ENCODE measurements at places on chromosomes 6 and 20.
A peak's percentile ranks its signal among the peaks of the same experiment; 100 is the strongest.

DNA sequence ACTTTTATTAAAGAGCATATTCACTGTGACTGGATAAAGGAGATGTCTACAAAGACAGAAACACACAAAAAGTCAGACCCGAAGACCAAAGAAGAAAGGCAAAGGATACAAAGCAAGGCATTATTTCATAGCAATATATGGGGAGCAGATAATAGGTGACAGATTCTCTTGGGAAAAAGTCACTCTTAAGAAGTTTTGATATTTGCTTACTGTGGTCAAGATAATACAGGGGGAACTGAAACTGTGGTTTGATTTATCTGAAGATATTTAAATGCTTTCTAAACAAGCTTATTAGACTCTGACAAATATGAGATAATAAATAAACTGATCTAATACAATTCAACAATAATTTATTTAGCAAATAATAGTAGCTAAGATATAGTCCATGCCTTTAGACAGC, 14.7 kb downstream of the CYP39A1 start:
- no peak for DNase-seq

GRCh38 chr6:110944681-110945151, 13.8 kb upstream of the GTF3C6 start:
- DNase-seq: peak; percentile 59

- DNase-seq: no peak
These were observed 52.9 kb upstream of the SLC22A16 start for GRCh38 chr6:110529355-110529754.

DNA sequence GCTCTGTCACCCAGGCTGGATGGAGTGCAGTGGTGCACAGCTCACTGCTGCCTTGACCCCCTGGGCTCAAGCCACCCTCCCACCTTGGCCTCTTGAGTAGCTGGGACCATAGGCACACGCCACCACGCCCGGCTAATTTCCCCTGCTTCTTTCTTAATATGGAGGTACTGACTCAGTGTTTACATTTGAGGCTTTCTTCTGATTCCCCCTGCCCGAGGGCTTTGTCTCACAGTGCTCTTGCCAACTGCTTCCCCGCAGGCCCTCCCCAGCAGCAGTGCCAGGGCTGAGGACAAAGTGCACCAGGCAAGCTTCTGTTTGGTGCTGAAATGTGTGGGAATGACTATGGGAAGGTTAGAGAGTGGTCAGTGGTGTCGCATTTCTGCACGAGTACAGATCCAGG, 34.8 kb downstream of the NR2E1 start:
- no peak for DNase-seq

- no peak for DNase-seq
These were observed 68.8 kb downstream of the UTRN start for GRCh38 chr6:144353871-144354314.

DNA sequence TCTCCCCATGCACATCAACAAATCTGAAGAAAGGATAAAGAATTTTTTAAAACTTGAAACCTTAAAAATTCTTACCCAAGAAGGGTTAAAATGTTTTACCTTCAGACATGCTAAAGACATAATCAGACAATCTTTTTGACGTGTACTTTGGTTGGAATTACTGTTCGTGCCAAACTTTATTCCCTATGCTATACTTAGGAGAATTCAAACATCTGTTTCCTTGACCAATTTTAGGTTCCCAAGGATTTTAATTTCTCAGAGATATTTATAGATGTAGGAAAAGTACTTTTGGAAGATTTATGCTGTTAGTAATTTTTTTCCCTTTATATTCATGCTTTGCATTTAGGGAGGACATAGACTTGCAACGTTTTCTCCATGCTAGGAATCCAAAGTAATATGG, 108.4 kb downstream of the AFG1L start:
- no peak for DNase-seq

DNA sequence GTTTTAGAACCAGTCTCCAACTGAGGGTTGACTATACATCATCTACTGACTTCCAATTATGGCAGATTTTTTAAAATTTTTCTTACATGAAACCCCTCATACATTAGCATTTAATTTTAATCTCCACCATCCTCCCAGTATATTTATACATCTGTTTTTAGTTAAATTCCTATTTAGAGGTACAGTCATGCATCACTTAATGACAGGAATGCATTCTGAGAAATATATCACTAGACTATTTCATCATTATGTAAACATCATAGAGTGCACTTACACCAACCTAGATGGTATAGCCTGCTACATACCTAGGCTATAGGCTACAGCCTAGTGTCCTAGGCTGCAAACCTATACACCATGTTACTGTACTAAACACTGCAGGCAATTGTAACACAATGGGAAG, 316.7 kb upstream of the MARCKS start:
- DNase-seq: no peak

DNA sequence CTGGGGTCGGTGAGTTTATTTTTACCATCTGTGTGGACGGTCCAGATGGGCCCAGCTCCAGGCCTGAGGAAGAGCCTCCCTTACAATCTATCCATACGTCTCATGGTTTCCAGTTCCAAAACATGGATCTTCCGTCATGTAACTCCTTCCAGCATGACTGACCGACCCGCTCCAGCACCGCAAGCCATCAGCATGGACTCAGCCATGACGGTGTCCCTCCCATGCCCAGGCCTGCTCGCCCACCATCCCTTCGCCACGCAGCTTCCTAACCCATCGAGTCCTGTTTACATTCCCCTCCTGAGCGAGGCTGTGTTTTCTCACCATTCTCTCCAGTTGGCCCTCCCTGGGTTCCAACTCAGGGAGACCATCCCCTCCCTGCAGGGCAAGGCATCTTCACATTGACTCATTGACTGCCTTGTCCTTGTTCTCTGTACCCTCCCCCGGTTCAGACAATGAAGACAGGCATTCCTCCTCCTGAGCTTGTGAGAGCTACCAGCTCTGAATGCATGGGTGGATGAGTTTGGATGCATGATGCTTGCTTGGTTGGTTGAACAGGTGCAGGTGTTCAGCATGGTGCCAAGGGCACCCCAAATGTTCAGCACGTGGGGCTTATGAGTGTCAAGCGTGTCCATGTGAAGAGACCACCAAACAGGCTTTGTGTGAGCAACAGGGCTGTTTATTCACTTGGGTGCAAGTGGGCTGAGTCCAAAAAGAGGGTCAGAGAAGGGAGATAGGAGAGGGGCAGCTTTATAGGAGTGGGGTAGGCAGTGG, 235.8 kb downstream of the SMOC2 start:
- DNase-seq: no peak

GRCh38 chr6:138987080-138987642, 892 bp downstream of the REPS1 start:
- peak; percentile 38 for DNase-seq

DNA sequence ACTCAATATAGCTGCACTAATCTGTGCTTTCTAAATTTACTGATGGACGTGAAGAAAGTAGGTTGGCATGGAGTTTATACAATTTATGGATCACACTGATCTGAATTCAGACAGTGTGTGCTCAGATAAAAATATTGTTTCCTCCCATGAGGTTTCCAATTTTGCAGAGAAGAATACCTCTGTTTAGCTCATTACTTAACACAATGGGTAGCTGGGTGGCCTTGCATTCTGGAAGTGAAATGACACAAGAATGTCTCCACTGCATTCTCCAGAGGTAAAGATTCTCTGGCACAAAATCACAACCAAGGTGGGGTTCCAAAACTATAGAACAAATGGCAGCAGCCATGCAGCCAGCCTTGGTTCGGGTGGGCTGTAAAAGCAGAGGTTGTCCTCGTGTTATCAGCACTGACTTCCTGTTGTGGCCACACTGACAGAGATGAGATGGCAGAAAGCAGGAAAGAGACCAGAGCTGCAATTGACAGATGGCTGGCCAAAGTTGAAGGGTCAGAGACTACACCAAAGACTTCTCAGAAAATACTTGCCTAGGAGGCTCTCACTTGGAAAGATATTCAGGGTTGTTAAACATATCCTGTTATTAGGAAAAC, 50.2 kb downstream of the HDAC2 start:
- DNase-seq: peak; percentile 11

DNA sequence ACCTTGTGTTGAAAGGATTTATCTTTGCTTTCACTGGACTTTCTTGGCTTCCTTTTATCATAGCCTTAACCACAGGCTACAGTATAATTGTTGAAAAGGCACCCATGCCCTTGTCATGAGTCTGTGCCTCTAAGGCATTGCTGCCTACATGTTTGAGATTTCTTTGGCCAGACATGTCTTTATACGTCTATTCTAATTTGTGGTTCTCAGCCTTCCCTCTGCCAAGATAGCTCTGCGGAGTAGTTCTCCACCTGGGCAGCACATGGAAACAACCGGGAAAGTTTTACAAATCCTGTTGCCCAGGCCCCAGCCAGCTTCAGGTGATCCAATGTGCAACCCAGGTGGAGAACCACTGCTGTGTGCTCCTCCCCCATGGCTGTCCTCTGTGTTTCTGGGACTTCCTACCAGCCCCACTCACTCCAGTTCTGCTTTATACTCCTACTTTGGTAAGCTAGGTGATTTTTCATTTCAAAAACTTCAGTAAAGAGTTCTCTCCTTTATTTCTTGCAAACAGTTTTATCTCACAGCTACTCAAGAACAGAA, 159.6 kb upstream of the MYLIP start:
- no peak for DNase-seq

GRCh38 chr6:167742719-167743303, 83.9 kb upstream of the AFDN start:
- DNase-seq: no peak

- no peak for DNase-seq
These were observed 623.4 kb upstream of the FLRT3 start for GRCh38 chr20:14960831-14961230.

GRCh38 chr20:34328928-34329677, 25.9 kb upstream of the AHCY start:
- no peak for DNase-seq

- DNase-seq: no peak
These were observed 20.7 kb upstream of the AMD1 start for GRCh38 chr6:110853754-110854477.

DNA sequence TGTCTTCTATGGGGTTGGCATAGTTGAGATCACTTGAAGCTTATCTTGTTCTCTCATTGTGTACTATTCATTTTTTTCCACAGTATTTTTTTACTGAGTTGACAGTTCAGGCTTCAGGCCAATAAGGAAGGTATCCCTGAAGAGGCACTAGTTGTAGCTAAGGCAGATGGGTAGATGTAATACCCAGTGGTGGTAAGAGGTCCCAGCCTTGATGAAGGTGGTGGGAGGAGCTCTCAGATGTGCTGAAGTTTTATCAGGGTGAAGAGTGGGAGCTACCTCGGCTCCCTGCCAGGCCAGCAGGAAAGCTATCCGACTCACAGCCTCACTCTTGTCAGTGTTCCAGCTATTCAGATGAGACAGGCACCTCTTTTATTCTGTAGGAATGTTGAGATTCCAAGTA, 87.7 kb upstream of the UFL1 start:
- no peak for DNase-seq
